ENCODE measurements at places on chromosomes 3 and 15. TPM values are rescaled to one million over a fixed set of nuclear protein-coding genes. Genes with fewer than 3 reads are reported as not detected.

- no peaks in the 10 kb centered on the region for H3K27me3 ChIP-seq
- no peak overlapping the region for H3K4me3 ChIP-seq
- H3K27ac ChIP-seq = no peak overlapping the region
These were observed 390.6 kb upstream of the SEMA6D start for GRCh38 chr15:47326410-47327333.

CPLX3 gene
- not detected for total RNA-seq

GRCh38 chr15:93948726-93949125 is 282.6 kb upstream of the MCTP2 start:
- no peaks in the 10 kb centered on the region for H3K36me3 ChIP-seq
- no peak overlapping the region for H3K27ac ChIP-seq
- no peaks in the 10 kb centered on the region for H3K4me1 ChIP-seq
- H3K27me3 ChIP-seq = peaks cover 2% of the 10 kb centered on the region
- H3K4me3 ChIP-seq = no peak overlapping the region

DNA sequence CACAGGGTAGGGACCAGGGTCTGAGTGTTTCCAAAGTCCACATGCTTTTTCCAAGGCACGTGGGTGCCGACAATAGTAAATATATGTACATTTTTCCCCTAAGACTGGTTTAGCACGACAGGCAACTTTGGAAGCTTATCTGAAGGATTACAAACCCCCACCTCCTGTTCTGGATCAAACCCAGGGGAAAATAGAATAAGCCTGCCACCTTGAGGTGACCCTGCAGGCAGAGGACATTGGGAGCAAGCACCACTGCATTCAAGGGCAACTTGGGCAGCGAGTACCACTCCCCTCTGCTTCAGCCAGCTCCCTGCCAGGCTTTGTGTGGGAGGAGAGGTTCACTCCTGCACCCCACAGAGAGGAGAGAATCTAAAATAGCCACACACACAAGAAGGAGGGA is 44.8 kb downstream of the KBTBD12 start:
- no peaks in the 10 kb centered on the region for H3K4me1 ChIP-seq
- no peak overlapping the region for H3K27ac ChIP-seq
- H3K27me3 ChIP-seq = no peaks in the 10 kb centered on the region
- no peak for DNase-seq
- no peak overlapping the region for H3K4me3 ChIP-seq

NAALADL2 gene
- 19.0 TPM for total RNA-seq

- H3K27ac ChIP-seq = no peak overlapping the region
- no peaks in the 10 kb centered on the region for H3K27me3 ChIP-seq
- DNase-seq = no peak
These were observed 333.4 kb upstream of the THRB start for GRCh38 chr3:24828011-24828410.

DLL4 gene
- total RNA-seq = 28.4 TPM

- no peak overlapping the region for H3K27ac ChIP-seq
- DNase-seq = no peak
- no peak overlapping the region for H3K4me3 ChIP-seq
- no peaks in the 10 kb centered on the region for H3K27me3 ChIP-seq
- H3K4me1 ChIP-seq = peaks cover 4% of the 10 kb centered on the region
- H3K36me3 ChIP-seq = no peaks in the 10 kb centered on the region
These were observed 91.0 kb downstream of the FOXP1 start for GRCh38 chr3:71492566-71492965.

DNA sequence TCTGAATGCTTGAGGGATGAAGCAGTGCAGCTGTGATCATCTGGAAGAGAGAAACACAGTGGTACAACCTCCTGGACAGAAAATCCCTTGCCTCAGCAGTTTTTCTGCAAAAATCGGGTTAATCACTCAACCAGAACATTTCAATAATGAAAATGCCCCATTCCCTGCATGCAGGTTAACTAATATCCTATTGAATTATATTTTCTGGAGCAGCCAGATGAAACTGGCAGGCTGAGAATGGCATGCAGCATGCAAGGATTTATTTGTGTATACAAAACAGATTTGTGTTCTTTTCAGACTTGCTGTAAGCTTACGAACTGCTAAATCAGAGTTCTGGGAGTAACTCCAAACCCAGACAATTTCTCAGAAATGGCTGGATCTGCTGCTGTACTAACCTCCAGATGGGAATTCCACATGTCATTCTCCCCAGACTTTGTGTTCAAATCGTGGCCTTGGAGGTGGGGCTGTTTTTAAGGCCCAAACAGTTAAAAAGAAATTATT is 39.1 kb downstream of the SLC9A9 start:
- no peaks in the 10 kb centered on the region for H3K36me3 ChIP-seq
- DNase-seq = no peak
- H3K27me3 ChIP-seq = no peaks in the 10 kb centered on the region
- H3K4me1 ChIP-seq = no peaks in the 10 kb centered on the region
- no peak overlapping the region for H3K4me3 ChIP-seq
- no peak overlapping the region for H3K27ac ChIP-seq

DNA sequence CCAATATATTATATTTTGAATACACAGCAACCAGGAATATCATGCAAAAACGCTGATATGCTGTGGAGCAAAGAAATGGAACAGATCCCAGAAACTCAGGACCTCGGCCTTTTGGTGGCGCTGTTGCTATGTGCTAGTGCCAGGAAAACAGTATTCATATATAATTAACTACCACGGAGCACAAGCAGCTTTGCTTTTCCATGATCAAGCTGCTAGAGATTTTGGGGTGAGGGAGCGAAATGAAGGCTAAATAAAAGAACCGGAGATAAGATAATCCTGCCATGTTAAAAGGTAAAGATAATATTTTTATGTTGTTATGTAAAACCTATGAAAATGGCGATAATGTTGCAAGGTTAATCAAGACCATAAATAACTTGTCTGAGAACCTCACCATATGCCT is 157.7 kb upstream of the FAM3D start:
- no peaks in the 10 kb centered on the region for H3K27me3 ChIP-seq
- H3K4me1 ChIP-seq = no peaks in the 10 kb centered on the region
- no peak overlapping the region for H3K4me3 ChIP-seq
- DNase-seq = no peak
- H3K36me3 ChIP-seq = no peaks in the 10 kb centered on the region

- no peak for DNase-seq
- H3K27ac ChIP-seq = peak overlapping the region; percentile 94
- peaks cover 4% of the 10 kb centered on the region for H3K4me1 ChIP-seq
- no peaks in the 10 kb centered on the region for H3K27me3 ChIP-seq
These were observed 61.4 kb upstream of the ARHGEF26 start for GRCh38 chr3:154059833-154060232.

DNA sequence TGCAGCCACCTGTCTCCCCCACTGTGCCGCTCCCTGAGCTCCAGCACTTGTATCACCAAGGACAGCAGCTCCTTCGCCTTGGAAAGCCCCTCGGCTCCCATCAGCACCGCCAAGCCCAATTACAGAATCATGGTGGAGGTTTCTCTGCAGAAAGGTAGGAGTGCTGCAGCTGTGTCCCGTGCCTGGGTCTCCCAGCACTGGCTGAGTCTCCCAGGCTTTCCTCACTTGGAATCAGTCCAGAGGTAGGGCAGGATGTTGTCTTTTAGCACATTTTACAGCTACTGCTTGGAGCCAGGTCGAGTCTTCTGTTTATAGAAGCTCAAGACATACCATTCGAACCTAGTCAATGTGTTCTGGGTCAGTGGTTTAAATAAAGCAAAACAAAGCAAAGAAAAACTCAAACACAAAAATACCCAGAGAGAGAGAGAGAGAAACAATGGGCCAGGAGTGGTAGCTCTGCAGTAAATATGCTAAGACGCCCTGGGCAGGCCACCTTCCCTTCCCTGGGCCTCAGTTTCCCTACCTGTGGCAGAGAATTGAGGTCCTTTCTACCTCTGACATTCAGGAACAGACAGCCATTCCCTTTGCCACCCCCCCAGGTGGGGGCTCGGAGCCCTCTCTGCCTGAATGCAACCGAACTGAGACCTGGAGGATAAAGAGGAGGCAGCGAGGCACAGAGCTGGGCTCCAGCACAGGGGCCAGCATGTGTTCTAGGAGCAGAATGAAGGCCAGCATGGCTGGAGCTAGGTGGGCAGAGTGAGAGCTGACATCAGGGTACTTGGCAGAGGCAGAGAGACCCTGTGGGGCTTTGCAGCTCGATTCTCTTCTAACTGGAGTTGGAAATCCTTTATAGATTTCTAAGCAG is 44.1 kb downstream of the STARD5 start:
- DNase-seq = no peak
- no peak overlapping the region for H3K4me3 ChIP-seq
- H3K27ac ChIP-seq = no peak overlapping the region
- no peaks in the 10 kb centered on the region for H3K4me1 ChIP-seq
- no peaks in the 10 kb centered on the region for H3K27me3 ChIP-seq

AHSG gene
- total RNA-seq = not detected

- H3K4me1 ChIP-seq = no peaks in the 10 kb centered on the region
- H3K36me3 ChIP-seq = no peaks in the 10 kb centered on the region
- no peak overlapping the region for H3K4me3 ChIP-seq
- no peak overlapping the region for H3K27ac ChIP-seq
- DNase-seq = no peak
These were observed 153.4 kb upstream of the MME start for GRCh38 chr3:154926721-154927120.

DNA sequence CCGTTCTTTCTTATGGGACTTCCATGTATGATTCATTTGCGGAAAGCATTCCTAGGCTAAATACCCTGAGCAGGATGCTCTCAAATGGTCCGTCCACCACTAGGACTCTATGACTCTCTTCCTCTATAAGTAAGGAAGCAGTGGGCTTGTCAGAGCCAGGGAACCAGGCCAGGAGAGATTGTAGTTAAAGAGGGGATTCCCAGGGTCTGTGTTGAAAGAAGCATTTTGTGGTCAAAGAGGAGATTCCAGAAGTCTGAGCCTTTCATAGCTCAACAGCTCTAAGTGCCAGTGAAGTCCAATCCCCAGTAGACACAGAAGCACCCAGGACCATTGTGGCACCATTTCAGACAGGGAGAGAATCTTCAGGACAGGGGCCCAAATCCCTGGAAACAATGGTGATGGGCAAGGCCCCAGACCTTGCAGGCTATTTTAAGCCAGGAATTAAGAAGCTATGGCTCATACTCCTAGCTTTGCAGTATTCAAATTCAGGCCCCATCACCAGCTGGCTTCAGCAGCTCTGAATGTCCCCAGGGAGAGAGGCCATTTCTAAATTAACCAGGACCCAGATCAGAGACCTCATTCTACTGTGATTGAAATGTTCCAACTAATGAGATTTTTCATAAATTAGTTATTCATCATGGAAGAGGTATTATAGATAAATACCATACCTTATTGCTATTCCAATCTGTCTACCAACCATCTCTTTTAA is 81.7 kb downstream of the CD47 start:
- no peak overlapping the region for H3K27ac ChIP-seq
- DNase-seq = no peak
- no peaks in the 10 kb centered on the region for H3K27me3 ChIP-seq
- H3K4me3 ChIP-seq = no peak overlapping the region
- no peaks in the 10 kb centered on the region for H3K36me3 ChIP-seq

GRCh38 chr3:135451037-135451785 is 514.3 kb upstream of the PPP2R3A start:
- no peaks in the 10 kb centered on the region for H3K4me1 ChIP-seq
- no peak overlapping the region for H3K4me3 ChIP-seq
